ENCODE measurements at places on chromosomes 11 and 22. TPM values are rescaled to one million over a fixed set of nuclear protein-coding genes. Genes with fewer than 3 reads are reported as not detected.

DNA sequence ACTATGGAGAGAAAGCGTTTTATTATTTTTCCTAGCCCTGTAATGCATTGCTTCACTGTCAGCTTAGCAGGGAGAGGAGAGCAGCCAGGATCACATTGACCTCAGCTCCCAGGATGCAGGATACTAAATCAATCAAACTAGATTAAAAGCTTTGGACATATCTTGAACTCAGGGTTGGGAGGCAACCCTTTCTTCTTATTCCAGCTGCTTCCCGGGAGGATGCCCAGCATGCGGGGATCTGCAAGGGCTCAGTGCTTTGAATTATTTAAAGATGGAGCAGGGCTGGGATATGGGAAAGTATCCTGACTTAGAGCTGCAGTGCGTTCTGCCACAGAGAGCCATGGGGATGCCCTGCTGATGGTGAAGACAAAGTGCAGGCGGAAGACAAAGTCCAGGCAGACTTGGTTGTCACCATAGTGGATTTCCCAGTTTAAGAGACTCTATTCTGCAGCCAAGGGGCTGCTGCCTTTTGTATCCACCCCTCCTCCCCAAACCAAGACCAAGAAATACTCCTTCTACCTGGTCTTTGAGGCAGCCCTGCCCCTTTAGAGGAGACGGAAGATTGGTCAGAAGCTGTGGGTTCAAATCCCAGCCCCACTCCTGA is 1035.0 kb downstream of the TBC1D22A start:
- DNase-seq, result no peak

DNA sequence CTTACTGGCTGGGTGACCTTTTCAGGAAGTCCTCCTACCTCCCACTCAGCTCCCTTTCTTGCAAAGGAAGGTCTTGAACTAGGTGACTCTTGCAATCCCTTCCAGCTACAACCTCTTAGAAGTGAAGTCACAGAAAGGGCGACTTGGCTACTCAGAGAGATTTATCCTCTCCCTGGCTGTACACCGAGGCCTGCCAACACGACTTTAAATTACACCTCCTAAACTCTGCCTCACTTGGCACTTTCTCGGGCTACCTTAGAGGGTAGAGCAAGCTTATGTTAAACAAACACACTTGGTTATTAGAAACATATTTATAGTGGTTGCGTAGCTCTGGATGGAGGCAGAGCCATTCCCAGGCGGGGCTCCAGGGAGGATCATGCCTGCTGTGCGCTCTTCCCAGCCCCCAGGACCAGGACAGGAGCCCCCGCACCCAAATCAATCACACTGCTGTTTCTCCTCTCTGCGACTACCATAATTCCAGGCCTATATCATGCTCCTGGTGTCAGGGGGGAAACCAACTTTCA is 358.4 kb downstream of the BUD13 start:
- DNase-seq, result no peak

The MAPK8IP2 gene
- 0.60 TPM for total RNA-seq

The DDX17 gene
- 374 TPM for total RNA-seq
